ENCODE measurements at places on chromosomes 7 and 10.

DNA sequence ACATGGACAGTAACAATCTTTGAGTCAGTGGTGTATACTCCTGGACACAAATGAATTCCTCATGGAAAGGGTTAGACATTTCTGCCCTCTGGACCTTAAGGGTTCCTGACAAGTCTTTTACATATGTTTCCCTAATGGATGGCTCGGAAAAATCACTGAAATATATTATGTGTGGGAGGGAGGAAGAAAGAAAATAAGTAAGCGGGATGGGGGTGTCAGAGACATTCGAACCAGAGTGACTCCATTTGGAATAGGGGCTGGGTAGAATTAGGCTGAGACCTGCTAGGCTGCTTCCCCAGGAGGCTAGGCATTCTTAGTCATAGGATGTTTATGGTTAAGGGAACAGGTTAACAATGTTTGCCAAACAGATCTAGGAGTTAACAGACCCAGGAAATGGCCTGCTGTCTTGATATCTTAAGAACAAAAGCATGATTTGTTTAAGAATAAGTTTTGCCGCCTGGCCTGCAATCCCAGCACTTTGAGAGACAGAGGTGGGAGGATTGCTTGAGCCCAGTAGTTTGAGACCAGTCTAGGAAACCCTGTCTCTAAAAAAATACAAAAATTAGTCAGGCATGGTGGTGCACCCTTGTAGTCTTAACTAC is 1241.7 kb downstream of the TYW1 start:
- DNase-seq, result no peak

DNA sequence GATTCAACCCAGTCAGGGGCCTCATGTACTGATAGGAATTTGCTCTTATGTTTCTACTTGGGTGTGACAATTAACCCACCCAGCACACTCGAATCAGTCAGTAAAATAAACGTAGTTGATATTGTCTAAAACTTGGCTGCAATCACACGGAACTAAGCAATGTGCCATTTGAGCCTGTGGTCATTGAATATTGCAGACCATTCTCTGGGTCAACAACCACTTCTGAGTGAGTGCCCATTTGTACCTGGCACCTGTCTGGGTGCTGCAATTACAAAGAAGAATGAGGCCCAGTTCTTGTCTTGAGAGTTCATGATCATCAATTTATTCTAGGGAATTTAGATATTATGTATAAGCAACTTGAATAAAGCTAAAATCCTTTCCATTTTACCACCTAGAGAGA is 29.8 kb downstream of the NPY start:
- DNase-seq, result no peak

- no peak for DNase-seq
These were observed 133.4 kb upstream of the CSTF2T start for GRCh38 chr10:51832652-51833383.

DNA sequence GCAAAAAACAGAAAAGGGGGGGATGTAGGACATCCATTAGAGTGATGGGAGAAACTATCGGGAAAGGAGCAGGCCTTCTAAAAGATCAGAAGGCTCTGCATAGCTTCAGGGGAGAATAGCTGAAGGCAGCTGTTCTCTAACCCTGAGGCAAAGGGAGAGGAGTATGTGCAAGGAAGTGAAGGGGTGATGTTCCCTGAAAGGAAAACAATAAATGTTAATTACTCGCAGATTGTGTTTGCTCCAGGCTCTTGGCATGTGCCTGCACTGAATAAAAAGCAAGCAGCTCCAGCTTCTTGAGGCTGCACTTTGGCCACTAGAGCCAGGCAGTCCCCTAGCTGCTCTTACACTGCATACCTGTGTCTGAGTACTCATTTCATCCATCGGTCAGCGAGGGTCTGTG is 14.4 kb upstream of the STARD3NL start:
- no peak for DNase-seq

DNA sequence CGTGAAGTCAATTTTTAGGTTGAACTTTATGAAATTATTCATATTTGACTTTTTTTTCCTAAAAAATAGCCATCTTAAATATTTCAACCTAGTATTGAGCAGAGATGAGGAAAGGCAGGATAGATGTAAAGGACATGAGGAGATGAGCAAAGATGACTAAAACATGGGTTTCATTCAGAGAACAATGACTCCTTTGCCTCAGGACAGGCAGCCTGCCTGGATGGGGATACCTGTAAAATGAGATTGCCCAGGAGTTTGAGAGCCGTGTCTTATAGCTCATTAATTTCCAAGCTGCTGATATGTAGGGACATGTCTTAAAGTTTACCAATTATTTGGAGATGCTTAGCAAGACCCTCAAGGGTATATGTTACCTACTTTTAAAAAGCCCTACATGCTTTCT is 243.8 kb upstream of the MDFIC start:
- no peak for DNase-seq

- DNase-seq, result no peak
These were observed 44.4 kb upstream of the SHH start for GRCh38 chr7:155856656-155857055.

- peak; percentile 73 for DNase-seq
These were observed 202.8 kb downstream of the RAPGEF5 start for GRCh38 chr7:22154143-22154529.

DNA sequence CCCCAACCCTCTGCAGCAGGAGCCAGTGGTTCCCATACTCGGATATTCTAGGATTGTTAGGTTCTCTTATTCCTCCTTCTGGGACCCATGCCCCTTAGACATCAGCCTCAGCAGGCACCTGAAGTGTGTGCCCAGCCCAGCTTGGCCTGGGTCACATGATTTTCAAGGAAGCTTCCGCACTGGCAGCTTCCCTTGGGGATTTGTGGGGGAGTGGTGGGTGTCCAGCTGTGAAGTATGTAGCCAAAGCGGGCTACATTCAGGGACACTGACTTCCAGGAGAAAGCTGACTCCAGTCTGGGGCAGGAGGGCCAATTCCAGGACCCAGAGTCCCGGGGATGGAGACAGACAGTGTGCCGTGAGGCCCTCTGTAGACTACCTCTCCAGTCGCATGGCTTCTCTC is 1.3 kb downstream of the LDB1 start:
- peak; percentile 42 for DNase-seq

GRCh38 chr10:113712755-113713639 is 33.3 kb downstream of the CASP7 start:
- no peak for DNase-seq

GRCh38 chr10:70584909-70585544 is 17.5 kb downstream of the PRF1 start:
- peak; percentile 72 for DNase-seq

DNA sequence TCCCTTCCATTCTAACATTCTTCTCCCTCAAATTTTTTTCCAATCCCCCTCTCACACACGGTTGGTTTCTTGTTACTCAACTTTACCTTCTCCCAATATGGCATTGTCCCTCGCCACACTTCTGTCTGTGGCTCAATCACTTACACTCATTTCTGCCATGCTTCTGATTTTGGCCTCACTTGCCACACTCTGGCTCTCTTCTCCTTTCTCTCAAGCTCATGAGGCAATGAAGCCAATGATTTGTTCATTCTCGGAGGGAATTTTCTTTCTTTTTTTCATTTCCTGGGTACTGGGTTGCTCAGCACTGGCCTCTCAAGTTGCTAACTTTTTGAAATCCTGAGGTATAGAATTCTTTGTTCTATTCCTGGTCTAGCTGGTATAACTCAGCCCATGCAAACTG is 4.0 kb upstream of the MYOZ1 start:
- no peak for DNase-seq

Data from brain (organoid and tissue), 16 donors.